Lung microvascular endothelial cell (primary cell): ENCODE measurements at places on chromosomes 11 and 22. TPM values are rescaled to one million over a fixed set of nuclear protein-coding genes. Genes with fewer than 3 reads are reported as not detected.

DNA sequence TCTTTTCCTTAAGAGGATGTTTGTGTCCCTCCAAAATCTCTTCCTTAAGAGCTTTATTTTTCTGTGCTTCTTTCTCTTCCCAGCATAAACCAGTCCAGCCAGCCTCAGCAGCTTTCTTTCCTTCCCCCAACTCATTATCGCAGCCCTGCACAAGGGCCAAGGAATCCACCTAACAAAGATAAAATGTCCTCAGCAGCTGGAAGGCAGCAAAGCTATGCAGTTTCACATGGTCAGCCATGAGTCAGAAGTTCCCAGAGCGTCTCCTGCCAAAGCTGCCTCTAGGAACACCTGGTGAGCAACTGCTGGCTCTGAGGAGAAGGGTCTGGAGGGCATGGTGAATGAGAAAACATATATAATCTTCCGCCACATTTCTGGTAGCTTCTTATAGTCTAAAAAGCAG lies 45.3 kb upstream of the HMGXB4 start:
- no peak for DNase-seq

GRCh38 chr11:63639199-63639832 lies 25.1 kb upstream of the PLAAT3 start:
- DNase-seq: peak; percentile 21

DNA sequence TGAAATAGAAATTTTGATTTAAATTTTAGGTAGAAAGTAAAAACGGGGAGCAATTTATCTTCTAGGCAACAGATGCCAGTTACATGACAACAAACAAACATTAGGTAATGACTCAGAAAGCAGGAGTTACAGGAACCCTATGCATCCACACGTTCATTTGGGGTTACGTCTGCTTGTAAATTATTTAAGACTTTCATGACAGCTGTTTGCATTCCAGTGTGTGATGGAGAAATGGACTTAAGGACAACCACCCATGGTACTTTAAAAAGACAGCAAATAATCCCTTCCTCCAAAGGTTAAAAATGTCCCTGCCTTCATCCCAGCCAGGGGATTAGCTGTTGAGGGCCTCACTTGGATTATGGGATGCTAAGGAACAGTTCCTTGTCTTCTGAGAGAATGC lies 11.8 kb downstream of the E2F8 start:
- DNase-seq: no peak

- no peak for DNase-seq
These were observed 36.2 kb downstream of the CNTF start for GRCh38 chr11:58658623-58659022.

DNA sequence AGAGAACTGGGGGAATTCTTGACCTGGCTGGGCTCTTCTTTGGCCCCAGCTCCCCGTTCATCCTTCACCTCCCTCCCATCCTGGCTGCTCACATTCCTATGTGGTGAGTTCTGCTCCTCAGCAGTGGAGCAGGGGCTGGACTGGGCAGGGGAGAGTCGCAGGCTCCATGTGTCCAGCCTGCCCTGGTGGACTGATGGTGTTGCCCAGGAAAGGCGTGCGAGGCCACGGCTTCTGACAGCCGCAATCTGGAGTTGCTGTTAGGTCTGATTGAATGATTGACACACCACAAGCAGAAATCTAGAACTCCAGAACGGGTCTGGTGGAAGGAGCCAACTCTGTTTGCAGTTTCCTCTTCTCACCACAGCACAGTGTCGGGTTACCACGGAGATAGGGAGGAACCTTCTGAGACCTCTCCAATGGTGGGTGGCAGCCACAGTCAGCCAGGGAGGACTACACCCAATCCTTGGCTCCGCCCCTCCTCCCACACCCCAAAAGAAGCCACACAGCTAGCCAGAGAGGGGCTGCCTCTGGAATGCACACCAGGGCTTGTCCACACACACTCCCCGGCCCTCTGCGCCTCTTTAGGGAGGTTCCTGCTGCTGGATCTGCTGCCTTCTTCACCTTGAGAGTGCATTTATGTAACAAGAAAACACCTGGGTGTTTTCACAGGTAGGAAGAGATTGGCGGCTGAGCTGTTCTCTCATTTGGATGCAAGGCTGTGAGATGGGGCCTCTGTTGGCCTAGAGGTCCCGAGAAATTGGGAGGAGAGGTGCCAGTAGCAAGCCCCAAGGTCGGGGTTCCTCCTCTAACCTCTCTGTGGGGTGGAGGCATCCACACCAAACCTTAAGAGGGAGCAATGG lies 56.4 kb upstream of the CD44 start:
- no peak for DNase-seq

- no peak for DNase-seq
These were observed 814.6 kb downstream of the DLG2 start for GRCh38 chr11:84812471-84812969.

DNA sequence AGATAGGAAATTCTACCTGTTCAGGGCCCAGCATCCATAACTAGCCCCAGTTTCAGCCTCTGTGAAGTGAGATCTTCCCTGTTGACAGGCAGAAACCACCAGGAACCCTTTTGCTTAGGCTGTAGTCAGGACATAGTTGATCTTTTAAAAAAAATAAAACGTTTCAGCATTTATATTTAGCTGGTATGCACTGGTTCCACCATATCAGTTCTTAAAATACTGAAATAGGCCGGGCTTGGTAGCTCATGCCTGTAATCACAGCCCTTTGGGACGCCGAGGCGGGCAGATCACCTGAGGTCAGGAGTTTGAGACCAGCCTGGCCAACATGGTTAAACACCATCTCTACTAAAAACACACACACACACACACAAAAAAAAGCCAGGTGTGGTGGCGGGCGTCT lies 35.3 kb downstream of the GALNT18 start:
- DNase-seq: no peak

GRCh38 chr11:15547685-15548084 lies 433.0 kb downstream of the INSC start:
- DNase-seq: no peak

GRCh38 chr11:119094816-119095065 lies 6.9 kb downstream of the DPAGT1 start:
- DNase-seq: peak; percentile 94

DNA sequence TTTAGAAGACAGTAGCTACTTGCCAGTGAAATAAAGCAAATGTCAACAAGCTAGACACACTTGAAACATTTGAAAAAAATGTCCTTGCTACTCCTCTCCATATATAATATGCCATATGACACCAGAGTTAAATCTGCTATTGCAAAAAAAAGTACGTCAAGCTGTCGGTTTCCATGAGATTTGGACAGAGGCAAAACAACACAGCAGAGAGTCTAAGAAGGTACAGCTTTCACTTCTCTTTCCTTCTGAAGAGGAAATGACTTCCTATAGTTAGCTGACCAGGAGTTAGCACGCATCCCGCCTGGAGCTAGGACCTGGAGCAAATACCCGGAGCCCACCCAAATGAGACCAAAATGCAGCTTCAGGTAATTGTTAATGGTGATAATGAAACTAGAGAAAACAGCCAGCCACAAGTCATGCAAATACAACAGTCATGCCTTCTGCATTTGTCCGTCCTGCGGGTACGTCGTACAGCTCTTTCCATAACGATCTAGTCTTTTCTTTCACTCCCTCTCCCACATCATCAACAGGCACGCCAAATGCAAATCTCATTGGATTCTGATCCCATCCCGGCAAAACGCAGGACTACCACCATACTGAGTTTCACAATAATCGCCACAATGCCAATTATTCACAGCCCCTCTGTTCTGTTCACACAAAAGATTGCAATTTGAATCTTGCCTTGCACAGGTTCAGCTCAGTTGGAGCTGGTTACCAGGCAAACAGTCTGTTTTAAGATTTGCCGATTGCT lies 395.0 kb upstream of the CCDC90B start:
- no peak for DNase-seq

DNA sequence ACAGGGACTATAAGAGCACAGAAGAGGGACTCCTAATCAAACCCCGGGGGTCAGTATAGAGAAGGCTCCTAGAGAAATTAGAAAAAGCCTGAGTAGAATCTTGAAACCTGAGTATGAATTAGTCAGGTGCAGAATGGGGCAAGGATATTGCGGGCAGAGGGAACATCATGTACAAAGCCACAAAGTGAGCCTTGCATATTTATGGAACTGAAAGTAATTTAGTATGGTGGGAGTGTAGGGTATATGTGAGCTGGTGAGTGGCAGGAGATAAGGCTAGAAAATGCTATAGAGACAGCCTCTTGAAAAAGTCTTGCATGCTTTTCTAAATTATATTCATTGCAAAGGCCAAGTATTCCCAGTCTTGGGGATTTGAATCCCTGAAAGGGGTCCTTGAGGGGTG lies 93.7 kb downstream of the STIM1 start:
- no peak for DNase-seq

GRCh38 chr11:43573873-43574272 lies 106.7 kb upstream of the HSD17B12 start:
- DNase-seq: no peak

DNA sequence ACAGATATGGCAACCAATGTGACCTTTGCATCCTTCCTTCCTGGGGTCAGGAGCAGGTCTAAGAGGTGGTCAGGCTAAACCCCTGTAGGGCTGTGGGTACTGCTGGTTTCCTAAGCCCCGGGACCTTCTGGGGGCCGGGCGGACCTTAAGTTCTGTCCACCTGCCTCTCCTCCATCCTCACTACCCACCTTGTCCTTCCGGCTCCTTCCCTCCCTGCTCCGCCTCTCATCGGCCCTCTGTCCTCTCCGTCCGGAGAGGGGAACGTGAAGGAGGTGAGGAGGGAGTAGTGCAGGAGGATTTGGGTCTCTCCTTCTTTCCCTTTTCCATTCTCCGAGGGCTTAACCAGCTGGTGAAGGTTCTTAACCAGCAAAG lies 28.3 kb upstream of the PARVB start:
- no peak for DNase-seq

GRCh38 chr11:128448981-128449713 lies 138.2 kb downstream of the ETS1 start:
- peak; percentile 63 for DNase-seq

DNA sequence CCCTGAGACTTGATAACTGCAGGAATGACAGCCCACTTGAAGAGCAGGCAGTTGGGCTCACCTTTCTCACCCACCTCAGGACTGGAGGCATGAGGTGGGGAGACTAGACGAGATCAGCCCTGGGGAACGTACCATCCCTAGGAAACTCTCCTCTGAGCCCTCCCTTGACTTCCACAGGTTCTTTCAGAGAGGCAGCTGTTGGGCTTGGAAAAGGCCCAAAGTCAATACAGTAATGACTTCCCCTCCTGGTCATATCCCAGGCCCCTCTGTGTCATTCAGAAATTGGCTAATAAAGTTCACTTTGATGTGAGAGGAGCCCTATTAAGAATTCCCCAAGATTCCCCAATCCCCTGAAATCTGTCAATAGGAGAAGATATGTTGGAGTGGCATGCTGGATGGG lies 5.8 kb upstream of the NECTIN1 start:
- peak; percentile 63 for DNase-seq

DNA sequence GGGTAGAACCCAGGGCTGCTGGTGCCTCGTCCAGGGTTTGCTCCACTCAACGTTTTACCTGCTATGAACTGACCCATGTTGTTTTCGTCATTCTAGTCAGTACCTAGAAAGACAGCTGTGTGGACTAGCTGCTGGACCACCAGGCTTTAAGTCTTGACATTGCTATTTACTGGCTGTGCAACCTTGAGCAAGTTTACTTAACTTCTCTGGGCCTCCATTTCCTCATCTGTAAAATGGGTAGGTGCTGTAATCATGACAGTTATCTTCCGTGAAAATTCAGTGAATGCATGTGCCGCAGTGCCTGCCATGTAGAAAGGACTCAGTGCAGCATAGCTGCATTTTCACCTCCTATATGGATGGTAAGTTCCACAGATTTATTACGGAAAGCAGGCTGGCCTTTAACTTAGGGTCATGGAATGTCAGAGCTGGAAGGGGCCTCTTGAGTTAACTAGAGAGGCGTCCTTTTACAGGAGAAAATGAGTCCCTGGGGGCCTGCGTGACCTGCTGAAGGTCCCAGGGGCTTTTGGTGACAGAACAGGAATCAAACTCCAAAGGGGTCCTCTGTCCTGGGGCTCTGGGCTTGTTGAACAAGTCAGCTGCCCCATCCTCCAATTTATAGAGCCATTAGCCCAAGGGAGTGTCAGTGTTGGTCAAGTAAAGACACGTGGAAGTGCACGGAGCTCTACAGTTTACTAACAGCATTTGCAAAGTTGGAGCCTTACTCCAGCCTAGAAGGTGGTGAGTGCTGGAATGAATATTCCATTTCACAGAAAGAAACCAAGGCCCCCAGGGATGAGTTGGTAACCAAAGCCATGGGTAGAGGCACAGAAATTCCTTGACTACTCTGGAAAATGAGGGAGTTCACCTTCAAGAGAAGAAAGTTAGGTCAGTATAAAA lies 12.0 kb upstream of the MALAT1 start:
- no peak for DNase-seq

DNA sequence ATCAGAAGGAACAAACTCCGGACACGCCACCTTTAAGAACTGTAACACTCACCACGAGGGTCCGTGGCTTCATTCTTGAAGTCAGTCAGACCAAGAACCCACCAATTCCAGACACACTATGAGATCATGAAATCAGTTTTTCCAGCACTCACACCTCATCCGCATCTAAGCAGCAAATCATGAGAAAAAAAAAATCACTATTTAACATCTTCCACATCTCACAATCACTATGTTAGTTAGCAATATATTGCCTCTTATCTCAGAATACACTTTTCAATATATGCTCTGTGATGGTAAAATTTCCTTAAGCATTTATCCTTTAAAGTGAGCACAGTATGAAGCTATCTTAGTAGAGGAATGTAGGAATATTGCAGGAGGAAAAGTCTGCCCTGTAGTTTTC lies 328.7 kb downstream of the FAM181B start:
- no peak for DNase-seq

DNA sequence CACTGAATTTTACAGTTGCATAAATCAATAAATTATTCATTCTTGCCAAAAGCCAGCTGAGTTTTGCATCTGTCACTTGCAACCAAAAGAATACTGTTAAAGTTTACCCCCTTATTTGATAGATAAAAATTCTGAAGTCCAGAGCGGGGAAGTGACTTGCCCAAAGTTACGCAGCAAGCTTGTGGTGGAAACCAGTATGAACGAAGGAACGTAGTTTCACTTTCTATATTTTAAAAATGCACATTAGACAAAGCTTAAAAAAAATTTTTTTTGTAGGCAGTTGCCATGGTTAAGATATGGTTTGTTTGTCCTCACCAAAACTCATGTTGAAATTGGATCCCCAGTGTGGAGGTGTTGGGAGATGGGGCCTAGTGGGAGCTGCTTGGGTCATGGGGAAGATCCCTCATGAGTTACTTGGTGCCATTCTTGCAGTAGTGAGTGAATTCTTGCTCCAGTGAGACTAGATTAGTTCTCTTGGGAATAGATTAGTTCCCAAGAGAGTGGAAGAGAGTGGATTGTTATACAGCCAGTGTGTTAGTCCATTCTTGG lies 46.3 kb upstream of the SEZ6L start:
- no peak for DNase-seq

Gene PKNOX2
- total RNA-seq: not detected in 2 replicates

Gene TENM4
- total RNA-seq: under 0.01 TPM in 1 of 2 replicates, not detected in the other

Gene P2RX3
- not detected in 2 replicates for total RNA-seq

Gene NRXN2
- under 0.01 TPM in 1 of 2 replicates, not detected in the other for total RNA-seq

Gene IGF2
- 4.6 and 6.7 TPM in 2 replicates for total RNA-seq

Gene GAL
- total RNA-seq: 0.20 and 1.5 TPM in 2 replicates

Gene SLN
- not detected in 2 replicates for total RNA-seq

Gene ZDHHC8
- total RNA-seq: 2.8 and 4.2 TPM in 2 replicates

Gene TEX12
- under 0.01 TPM in 1 of 2 replicates, not detected in the other for total RNA-seq
